ENCODE measurements at places on chromosomes 7 and 10.

DNA sequence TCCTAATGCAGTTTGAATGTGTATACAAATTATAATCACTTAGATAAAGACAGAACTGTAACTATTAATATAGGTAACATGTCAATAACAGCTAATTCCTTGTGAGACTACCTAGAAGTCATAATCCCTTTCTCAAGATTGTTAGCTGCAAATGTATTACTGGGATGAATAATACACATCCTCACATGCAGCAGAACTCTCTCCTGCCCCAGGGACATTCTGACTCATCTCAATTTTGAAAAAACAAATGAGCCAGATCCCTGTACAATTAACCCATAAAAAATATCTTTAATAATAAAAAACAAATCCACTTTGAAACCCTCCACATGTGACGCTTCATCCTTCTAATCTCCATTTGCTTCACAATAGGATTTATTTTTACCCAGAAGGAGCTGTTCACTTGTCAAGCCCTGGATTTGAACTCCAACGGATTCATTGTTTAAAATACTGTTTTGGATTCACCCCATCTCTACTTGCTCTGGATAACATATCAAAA lies 428.4 kb upstream of the TEX47 start:
- no peak for DNase-seq

DNA sequence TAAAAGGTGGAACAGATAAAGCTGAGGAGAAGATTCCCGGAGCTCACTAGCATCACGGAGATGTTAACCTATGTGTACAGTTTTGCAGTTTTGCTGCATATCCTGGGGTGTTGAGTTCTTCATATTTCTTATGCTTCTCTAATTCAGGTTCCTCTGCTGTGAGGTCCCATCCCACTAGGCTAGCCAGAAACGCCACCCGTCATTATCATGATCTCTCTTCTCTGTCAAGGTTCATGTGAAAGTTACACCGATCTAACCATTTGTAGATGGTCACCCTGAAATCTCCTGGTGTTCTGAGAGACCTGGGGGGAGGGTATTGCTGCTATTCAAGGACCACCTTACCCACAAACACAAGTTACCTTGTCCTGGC lies 136.3 kb downstream of the CCDC71L start:
- DNase-seq: no peak

DNA sequence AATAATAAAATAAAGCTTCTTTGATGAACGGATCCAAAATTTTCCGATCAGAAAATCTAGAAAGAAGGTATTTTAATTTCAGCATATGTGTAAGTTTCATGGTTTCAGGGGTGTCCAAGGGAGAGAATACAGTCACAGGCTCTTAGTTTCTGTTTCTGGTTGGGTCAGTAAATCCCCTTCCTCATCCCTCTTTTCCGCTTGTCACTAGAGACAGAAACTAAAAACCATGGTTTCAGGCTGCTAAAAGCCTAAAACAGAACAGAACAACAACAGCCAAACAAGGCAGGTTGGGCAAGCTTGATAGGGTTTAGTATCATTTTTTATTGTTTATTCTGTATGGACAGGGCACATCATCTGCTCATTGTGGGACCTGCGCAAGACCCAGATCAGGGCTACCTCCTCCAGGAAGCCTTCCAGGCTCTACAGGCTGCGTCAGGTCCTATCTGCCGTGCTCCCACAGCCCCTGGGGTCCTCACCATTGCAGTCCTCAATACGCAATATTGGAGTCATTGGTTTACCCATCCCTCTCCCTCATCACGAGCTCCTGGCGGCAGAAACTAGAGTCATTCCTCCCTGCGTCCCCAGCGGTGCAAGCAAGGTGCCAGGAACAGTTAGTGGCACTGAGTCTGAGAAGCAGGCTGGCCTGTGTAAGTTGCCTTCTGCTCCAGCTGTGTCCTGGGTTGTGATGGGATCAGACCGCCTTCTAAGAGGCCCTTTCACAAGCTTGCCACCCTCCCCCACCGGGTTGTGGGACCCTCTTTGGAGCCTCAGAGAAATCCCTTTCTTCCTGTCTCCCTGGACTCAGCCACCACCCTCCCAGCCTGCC lies 70.2 kb upstream of the CUX1 start:
- no peak for DNase-seq

DNA sequence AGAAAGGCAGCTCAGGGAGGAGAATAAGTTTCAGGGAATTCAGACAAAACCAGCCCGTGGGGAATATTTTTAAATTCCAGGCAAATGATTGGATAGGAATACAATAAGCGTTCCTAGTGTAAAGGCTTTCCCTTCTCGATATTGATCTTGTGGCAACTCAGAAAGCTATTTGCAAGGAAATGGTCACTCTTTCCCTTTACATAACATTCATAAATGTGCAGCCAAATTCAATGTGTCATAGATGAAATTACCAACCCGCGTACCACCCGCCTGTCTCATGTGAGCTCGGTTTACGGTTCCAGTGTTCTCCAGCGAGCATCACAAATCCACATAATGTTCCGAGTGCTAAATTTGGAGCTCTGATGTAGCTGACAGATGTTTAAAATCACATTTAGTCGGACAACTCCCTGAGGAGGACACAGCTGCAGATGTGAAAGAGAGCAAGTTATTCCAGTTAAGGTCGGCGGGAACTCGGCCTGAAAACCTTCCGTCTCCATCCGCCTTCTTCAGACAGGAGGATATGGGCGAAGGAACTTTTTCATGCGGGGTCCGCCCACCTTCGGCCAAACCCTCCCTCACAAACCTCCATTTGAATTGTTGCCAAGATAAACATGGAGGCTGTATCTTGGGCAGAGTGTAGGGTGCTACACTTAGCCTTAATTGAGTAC lies 327.0 kb downstream of the RNLS start:
- no peak for DNase-seq

- DNase-seq: no peak
Observed at GRCh38 chr7:111082351-111082750, 8.6 kb upstream of the LRRN3 start.

- DNase-seq: no peak
Observed at GRCh38 chr7:12199363-12199762, 11.7 kb upstream of the TMEM106B start.

GRCh38 chr7:112908086-112908485 lies 117.9 kb upstream of the TMEM168 start:
- no peak for DNase-seq

DNA sequence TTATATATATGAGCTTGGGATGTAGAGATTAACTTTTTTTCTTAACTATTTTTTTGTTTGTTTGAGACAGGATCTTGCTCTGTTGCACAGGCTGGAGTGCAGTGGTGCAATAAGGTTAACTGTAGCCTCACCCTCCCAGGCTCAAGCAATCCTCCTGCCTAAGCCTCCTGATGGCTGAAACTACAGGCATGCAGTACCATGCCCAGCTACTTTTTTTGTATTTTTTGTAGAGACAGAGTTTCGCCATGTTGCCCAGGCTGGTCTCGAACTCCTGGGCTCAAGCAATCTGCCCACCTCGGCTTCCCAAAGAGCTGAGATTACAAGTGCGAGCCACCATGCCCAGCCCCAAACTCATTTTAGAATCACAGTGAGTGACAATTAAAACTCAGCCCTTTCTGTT lies 105.2 kb downstream of the CUBN start:
- DNase-seq: no peak

DNA sequence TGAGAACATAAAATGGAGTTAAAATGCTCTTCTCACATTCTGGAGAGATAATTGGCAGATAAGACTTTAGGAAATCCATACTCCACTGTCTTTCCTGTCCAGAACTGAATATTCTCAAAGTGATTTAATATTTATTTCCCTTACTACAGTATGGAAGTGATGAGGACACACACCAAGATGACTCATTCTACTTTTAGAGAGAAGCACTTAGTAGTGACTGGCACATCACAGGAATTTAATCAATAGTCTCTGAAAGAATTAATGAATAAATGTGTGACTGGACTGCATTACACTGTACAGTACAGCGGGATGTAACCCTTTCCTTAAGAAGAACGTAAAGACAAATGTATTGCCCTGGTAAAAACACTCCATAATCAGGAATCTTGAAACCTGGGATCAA lies 116.7 kb downstream of the SEMA3E start:
- no peak for DNase-seq

DNA sequence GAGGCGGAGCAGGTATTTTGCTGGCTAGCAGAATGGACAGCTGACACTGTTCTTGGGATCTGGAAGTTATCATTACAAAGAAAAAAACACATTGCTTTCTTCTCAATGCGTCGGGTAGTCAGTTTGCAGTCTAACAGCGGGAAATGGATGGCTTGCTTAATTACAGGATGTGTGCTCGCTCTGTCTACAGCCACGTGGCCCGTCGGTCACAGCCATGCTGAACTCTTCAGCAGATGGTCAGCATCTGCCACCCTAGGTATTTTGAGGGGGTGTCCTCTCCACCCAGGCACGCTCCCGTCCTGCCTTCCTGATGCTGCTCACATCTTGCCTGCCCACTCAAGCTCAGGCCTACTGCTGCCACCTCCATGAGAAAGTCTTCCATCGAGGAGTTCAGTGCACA lies 20.4 kb upstream of the INMT start:
- DNase-seq: no peak

- no peak for DNase-seq
Observed at GRCh38 chr7:46660402-46660980, 739.4 kb upstream of the IGFBP3 start.

DNA sequence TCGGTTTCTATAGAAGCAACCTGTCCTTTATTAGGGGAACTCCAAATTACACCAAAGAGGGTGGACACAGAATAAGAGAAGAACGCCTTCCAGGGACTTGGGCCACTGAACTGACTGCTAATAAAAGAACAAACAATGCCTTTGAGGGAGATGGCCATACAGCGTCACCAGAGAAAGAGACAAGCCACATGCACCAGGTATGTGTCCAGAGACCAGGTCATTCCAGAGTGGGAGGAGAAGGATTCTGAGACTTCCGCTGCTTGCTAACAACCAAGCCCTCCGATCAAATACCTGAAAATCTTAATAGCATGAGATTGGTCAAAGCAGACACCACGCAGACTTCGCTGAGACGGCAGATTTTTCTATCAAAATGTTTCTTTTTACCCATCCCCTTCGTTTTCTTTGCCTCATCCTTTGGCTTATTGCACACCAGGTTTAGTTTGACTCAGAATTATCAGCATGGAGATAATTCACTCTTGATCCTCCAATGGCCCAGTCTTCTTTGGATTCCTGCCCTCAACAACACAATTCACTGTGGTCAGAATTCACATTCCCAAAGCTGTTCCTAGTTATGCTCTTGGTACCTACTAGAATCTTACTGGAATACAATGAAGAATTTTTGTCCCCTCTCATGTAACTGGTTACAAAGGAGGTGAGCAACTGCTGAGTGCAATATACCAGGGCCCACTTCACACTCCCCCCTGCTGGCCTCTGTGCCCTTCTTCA lies 87.4 kb upstream of the DDC start:
- no peak for DNase-seq

GRCh38 chr10:32413513-32413912 lies 32.4 kb upstream of the CCDC7 start:
- DNase-seq: peak; percentile 49

- no peak for DNase-seq
Observed at GRCh38 chr10:93073539-93074146, at the start of gene CYP26A1. CYP26A1 (plus strand) TSS chr10:93073893; CDS start chr10:93073935, 42 bp downstream.

DNA sequence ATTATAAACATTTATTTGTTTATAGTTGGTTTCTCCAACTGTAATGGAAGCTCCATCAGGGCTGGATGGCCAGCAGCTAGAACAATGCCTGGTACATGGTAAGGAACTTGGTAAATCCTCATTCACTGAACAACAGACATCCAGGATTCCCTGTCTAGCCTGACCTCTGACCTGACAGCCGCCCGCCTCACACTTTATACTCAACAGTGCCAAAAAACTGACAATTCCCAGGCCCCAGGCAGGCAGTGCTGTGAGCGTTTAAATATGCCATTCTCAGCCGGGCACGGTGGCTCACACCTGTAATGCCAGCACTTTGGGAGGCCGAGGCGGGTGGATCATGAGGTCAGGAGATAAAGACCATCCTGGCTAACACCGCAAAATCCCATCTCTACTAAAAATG lies 55.9 kb downstream of the RSU1 start:
- DNase-seq: no peak

GRCh38 chr7:139783647-139784385 lies 6.0 kb upstream of the HIPK2 start:
- DNase-seq: no peak

GRCh38 chr10:71396711-71397295 lies at the start of gene CDH23:
CDH23 (plus strand) TSS chr10:71396920; CDS start chr10:71439832, 42,912 bp downstream.
- DNase-seq: peak; percentile 28

- DNase-seq: no peak
Observed at GRCh38 chr10:113616244-113617074, 47.4 kb downstream of the NRAP start.

- DNase-seq: no peak
Observed at GRCh38 chr7:140455743-140456142, 23.6 kb downstream of the MKRN1 start.

DNA sequence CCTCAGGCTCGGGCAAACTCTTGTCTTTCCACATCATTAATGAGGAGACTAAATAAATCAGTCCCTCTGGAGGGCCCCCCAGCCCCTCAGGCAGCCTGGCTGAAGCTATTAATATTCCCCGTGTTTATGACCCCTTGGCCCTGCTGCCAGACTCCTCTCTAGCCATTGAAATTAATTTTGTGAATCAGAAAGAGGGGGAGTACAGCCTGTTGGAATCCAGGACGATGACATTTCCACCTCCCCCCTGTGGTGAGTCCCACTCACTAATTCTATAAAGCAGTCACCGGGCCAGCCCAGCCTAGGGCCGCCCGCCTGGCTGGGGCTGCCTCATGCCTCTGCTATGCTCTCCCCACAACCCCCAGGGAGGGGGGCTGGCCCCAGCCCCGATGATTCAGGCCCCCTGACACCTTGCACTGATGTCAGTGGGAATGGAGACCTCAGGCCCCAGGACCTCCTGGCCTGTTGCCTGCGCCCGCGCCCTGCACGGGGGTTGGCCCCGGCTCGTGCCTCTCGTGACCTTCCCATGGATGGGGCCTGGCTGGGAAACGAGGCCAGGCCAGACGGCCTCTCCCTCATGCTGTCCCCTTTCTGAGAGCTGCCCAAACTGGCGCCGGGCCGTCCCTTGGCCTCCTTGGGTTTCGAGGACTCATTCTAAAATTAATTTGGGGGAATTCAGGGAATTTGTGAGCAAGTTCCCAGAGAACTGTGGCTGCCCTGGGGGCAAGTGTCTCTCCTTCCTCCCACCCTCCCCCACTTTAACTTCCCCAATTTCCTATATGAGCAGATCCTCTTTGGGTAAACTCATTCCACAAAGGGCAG lies 34.0 kb downstream of the TMEM270 start:
- DNase-seq: no peak

- no peak for DNase-seq
Observed at GRCh38 chr7:151954866-151955820, 1.1 kb upstream of the GALNTL5 start.

GRCh38 chr10:123442901-123443300 lies 223.3 kb upstream of the GPR26 start:
- no peak for DNase-seq

GRCh38 chr7:83796760-83797159 lies 147.8 kb upstream of the SEMA3E start:
- DNase-seq: no peak
